ENCODE measurements at places on chromosomes 12 and 14. TPM values are rescaled to one million over a fixed set of nuclear protein-coding genes. Genes with fewer than 3 reads are reported as not detected.
A peak's percentile ranks its signal among the peaks of the same experiment; 100 is the strongest.

Gene GPR65
- total RNA-seq: 21.0 TPM

- peak overlapping the region; percentile 67 for H3K4me3 ChIP-seq
- H3K27ac ChIP-seq: peak overlapping the region; percentile 95
- peak; percentile 47 for DNase-seq
- no peaks in the 10 kb centered on the region for H3K27me3 ChIP-seq
These were observed 79.9 kb downstream of the BCL11B start for GRCh38 chr14:99192028-99192621.

DNA sequence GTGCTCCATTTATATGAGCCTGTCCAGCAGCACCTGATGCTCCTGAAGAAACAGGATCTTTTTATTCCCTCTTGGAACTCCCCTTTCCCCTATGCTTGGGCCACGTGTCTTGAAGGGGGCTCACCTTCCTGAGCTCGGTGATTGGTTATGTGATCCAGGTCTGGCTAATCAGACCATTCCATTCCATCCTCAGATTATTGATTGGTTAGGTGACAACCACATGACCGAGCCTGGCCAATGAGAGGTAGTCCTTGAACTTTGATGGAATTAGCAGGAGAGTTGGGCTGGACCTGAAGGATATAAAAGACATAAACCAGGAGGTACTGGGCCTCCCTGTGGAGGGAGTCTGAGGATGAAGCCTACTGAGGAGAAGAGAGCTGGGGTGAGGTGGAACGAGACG, 216.6 kb upstream of the LHX5 start:
- no peak overlapping the region for H3K4me3 ChIP-seq
- H3K27ac ChIP-seq: no peak overlapping the region
- H3K4me1 ChIP-seq: no peaks in the 10 kb centered on the region
- no peaks in the 10 kb centered on the region for H3K36me3 ChIP-seq
- DNase-seq: no peak

DNA sequence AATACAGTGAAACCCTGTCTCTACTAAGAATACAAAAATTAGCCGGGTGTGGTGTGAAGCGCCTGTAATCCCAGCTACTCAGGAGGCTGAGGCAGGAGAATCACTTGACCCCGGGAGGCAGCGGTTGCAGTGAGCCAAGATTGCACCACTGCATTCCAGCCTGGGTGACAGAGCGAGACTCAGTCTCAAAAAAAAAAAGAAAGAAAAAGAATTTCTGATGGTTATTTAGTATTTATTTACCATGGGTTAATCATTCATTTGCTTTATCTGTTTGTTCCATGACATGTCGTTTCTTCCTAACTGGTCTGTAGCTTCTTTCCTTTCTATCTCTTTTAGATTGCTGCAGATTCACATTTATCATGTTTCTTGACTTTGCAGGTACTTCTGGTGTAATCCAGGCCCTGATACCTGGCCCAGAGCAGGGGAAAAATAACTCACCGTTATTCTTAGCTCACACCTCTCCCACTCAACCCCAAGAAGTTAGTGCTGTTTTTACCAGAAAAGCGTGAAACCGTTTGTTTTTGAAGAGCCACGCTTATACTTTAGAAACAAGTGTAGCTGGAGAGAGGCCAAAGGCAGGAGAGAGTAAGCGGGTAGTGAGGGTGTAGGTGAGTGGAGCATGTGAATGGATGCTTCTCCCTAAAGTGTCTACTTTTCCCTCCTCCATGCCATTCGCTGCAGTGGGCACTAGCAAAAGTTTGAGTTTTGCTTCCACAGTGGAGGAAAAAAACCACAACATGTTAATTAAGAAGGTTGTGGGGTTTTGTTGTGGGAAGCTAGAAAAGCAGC, 45.4 kb downstream of the SRGAP1 start:
- H3K4me1 ChIP-seq: no peaks in the 10 kb centered on the region
- no peak overlapping the region for H3K4me3 ChIP-seq
- H3K27ac ChIP-seq: no peak overlapping the region
- no peaks in the 10 kb centered on the region for H3K36me3 ChIP-seq
- no peak for DNase-seq
- no peaks in the 10 kb centered on the region for H3K27me3 ChIP-seq

DNA sequence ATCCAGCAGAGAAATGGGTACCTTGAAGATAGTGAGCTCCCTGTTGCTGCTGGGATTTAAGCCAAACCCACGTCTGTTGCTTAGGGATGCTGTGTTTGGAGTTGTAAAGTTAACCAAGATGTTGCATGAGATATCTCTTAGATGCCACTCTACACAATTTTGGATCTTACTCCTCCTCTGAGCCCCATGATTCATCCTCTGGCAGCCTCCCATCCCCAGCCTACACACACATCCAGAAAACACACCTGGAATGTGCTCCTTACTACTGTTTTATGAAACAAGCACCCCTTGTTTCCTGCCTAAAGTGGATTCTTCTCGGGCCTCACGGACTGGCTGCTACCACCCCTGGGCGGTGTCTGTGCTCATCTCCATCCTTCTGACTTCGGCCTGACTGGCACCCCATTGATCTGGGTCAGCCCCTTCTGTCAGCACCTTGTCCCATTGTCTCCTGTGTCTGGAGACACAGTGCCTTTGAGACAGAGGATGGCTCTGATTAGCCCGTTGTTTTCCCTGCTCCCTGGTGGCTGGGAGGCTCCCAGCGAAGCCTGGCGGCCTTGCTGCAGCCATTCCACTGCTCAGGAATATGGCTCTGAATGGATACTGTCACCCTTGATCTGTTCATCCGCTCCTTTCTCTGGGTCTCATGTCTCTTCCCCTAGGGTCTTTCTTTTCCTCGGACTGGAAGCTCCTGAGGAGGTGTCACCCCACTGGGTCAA, 24.3 kb downstream of the TSPAN9 start:
- no peaks in the 10 kb centered on the region for H3K36me3 ChIP-seq
- DNase-seq: no peak
- peaks cover 11% of the 10 kb centered on the region for H3K27me3 ChIP-seq
- H3K4me3 ChIP-seq: no peak overlapping the region

GRCh38 chr12:78181544-78182162, 351.0 kb downstream of the NAV3 start:
- no peaks in the 10 kb centered on the region for H3K4me1 ChIP-seq
- no peak for DNase-seq
- H3K36me3 ChIP-seq: no peaks in the 10 kb centered on the region

All from activated CD4-positive, alpha-beta T cell treated with anti-CD3 and anti-CD28 coated beads, Interleukin-2, amount 10 ng/mL, durations not matched to agents 7 days and 5 days (primary cell).